NCI-H774 (cell line): ENCODE measurements at places on chromosomes 1 and 21.

- DNase-seq: no peak
These were observed 653.9 kb upstream of the NEGR1 start for GRCh38 chr1:72936151-72936740.

GRCh38 chr1:45381243-45381642 lies 41.0 kb upstream of the MUTYH start:
- no peak for DNase-seq

GRCh38 chr1:202568826-202569225 lies 141.4 kb downstream of the SYT2 start:
- no peak for DNase-seq

DNA sequence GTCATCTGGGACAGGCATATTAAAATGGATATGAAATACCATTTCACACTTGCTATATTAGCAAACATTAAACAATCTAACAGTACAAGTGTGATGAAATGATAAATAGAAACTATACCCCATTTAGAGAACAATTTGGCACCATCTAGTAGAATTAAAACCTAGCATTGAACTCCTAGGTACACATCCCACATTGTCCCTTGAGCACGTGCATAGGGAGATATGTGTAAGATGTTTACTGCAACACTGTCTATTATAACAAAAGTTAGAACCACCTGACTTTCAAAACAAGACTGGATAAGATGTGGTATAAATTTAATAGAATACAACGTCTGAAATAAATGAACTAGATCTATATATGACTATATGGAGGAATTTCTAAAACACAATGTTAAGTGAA lies 3.8 kb downstream of the SLC22A15 start:
- no peak for DNase-seq

DNA sequence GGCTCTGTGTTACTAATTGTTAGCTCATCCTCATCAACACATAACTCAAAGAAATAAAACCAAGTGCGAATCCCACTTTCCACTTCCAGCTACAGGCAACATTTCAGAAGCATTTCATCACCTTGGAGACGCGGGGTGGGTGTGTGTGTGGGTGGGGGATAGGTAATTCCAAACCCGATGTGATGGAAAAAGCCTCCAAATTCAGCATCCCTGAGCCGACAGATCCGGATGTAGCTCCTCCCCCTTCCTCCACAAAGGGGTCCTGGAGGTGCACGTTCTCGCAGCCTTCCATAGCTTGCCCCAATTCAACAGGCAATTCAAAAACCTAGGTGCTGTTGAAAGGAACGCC lies 486 bp downstream of the HSPA13 start:
- DNase-seq: no peak
